Head of caudate nucleus (tissue), 42 donors: ENCODE measurements at places on chromosomes 13 and 19.

DNA sequence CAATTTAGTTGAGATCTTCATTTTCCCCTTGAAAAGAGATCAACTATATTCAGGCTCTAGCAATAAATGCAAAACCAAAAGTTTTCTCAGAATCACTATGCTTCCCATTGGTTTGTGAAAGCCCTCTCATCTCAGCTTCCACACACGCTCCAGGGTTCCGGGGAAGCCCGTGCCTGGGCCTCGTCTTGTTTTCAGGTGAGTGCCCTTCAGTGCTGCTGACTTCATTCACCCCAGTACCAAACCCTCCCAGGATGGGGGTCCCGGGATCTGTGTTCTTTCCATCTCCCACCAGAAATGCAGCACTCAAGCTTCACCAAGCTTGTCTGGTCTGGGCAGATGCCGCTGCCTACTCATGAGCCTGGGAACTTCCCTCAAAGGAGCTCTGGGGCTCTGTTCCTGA, 97.7 kb downstream of the TEX29 start:
- DNase-seq, result no peak

GRCh38 chr19:16062789-16063188, 13.5 kb upstream of the TPM4 start:
- DNase-seq, result no peak

DNA sequence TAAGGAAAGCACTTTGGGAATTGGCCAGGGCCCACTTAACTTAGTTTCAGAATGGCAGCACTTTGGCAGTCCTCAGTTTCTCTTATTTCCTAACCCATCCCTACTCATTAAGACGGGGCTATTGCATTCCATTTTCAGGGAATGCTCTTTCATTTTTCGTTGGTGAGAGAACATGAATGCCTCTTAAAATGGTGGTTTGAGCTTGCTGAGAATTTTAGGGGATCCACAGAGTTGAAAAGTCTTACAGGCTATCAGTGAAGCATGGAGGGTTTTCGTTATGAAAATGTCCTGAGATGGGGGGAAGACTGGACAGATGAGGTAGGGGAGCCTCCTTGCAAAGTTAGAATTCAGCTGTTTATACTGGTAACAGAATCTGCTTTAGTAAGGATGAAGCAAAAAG, 71.4 kb downstream of the LRCH1 start:
- DNase-seq, result no peak

GRCh38 chr19:15317392-15318071, 14.8 kb downstream of the BRD4 start:
- DNase-seq, result no peak

DNA sequence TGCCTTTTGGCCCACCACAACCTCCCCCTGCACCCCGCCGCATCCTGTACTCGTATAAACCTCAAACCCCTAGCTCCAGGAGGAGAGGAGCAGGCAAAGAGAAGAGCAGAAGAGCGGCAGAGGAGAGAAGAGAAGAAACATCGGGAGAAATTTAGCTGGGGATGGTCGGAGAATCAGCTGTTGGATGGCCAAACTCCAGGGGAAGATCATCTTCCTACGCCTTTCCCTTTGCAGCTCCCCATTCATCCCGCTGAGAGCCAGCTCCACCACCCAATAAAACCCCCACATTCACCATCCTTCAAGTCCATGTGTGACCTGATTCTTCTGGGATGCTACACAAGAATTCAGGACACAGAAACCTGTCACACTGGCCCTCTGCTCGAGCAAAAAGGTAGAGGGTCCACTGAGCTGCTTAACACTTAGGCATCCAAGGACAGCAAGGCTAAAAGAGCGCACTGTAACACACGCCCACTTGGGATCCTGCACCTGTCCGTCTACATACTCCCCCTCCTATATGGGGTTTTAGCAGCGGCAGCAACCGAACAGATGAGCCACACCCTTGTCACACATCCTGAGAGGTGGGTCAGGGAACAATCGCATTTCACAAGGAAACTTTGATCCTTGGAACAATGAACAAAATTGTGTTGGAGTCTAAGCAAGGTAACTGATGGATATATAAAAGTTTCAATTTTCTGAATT, 51.6 kb upstream of the MIR17HG start:
- DNase-seq, result no peak

DNA sequence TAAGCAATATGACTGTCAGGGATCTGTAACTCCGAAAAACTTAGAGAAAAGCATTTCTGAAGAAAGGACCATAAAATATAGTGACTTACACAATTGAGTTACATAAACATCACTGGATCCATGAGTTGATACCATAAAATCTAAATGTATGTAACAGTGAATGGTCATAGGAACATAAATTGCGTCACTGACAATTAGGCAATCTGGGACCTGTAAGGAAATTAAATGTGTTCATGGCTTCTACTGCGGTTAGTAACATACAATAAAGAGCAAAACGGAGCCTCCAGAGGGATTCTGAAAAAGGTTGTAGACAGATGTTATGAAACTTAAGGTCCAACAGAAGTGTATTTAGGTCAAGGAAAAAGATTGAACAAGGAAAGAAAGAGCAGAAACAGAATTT, 27.1 kb downstream of the POU4F1 start:
- no peak for DNase-seq

GRCh38 chr19:35856546-35857149, at the start of gene KIRREL2:
Gene KIRREL2, plus strand, starts transcription at chr19:35856911. Its CDS starts 209 bp downstream, at chr19:35857120.
- DNase-seq, result no peak

GRCh38 chr19:50797429-50797780, 7.2 kb downstream of the ACP4 start:
- no peak for DNase-seq

- no peak for DNase-seq
Measured at GRCh38 chr19:48081106-48081505, 29.5 kb downstream of the PLA2G4C start.

GRCh38 chr19:54889566-54889965, 15.5 kb downstream of the FCAR start:
- DNase-seq, result no peak

DNA sequence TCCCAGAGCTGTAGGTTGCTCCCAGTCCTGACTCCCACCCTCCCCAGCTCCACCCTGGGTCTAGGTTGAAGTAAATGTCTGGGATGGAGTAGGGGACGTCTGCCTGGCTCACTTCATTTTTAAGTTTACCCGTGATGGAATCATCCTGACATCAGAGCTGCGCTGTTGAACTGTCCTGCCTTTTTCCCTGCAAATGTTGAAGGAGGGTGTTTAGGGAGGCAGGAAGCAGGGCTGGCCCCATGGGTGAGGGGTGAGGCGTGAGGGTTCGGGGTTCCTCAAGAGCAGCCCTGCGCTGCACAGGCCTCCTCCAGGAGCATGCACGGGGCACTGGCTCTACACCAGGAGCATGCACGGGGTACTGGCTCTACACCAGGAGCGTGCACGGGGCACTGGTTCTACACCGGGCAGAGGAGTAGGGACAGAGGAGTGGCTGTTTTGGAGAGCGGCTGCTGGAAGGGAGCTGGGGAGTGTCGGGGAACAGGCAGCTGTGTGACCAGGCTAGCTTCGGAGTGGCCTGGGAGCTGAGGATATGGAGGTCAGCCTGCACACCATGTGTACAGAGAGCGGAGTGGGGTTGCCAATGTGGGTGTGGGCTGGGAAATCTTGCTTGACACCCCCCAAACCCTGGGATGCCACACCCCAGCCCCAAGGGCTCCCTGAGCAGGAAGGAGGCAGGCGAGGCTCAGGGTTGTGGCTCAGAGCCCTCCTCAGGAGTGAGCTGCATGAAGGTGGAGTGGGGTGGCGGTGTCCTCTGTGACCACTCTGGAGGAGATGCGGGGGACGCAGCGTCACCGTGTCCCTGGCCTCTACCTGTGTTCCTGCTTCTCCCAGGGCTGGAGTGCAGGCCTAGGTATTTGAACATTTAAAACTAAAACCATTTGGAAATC, 63.3 kb downstream of the GPR12 start:
- no peak for DNase-seq

- no peak for DNase-seq
Measured at GRCh38 chr13:91166714-91167511, 180.6 kb upstream of the MIR17HG start.

DNA sequence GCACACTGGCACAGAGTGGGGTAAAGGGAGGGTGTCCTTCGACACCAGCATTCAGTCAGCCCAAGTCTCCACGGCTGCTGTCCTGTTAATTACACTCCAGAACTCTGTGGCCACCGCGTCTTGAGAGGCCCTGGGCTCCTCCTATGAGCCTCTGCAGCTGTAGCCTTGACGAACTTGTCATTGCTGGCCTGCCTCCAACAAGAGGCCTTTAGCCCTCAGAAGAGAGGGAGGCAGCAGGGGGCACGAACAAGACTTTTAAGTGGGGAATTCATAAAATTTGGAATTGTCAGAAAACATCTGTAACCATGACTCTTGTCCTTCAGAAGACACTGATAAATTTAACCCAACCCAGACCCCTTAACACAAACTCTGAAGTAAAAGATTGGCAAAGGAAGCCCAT, 241.9 kb downstream of the UQCRFS1 start:
- DNase-seq, result no peak

GRCh38 chr13:59305896-59306295, 857.8 kb downstream of the DIAPH3 start:
- no peak for DNase-seq

GRCh38 chr13:24651718-24652345, 28.4 kb upstream of the ATP12A start:
- DNase-seq, result no peak

DNA sequence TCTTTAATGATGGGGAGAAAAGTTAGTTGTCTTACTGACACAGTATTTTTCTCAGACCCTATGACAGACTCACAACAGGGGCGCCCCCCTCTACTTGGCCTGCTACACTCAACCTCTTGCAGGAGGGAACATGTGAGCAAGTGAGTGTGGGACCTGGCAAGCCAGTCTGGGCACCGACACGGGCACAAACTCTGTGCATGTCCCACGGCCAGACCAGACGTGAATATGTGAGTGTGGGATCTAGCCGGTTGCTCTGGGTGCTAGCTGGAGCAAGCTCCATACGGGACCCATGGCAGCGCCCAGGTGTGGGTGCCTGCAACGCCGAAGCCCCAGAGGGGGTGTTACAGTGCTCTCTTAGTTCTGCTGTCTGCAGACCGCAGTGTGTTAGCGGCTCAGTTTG, 1437.3 kb upstream of the MIR17HG start:
- DNase-seq, result no peak

GRCh38 chr13:113782472-113782871, 23.4 kb downstream of the TMEM255B start:
- DNase-seq, result no peak

GRCh38 chr19:23957660-23958281, 43.1 kb downstream of the ZNF726 start:
- no peak for DNase-seq

GRCh38 chr19:21604951-21605476, 99.6 kb downstream of the ZNF429 start:
- DNase-seq, result no peak

GRCh38 chr13:30111810-30112209, 195.5 kb downstream of the KATNAL1 start:
- no peak for DNase-seq

DNA sequence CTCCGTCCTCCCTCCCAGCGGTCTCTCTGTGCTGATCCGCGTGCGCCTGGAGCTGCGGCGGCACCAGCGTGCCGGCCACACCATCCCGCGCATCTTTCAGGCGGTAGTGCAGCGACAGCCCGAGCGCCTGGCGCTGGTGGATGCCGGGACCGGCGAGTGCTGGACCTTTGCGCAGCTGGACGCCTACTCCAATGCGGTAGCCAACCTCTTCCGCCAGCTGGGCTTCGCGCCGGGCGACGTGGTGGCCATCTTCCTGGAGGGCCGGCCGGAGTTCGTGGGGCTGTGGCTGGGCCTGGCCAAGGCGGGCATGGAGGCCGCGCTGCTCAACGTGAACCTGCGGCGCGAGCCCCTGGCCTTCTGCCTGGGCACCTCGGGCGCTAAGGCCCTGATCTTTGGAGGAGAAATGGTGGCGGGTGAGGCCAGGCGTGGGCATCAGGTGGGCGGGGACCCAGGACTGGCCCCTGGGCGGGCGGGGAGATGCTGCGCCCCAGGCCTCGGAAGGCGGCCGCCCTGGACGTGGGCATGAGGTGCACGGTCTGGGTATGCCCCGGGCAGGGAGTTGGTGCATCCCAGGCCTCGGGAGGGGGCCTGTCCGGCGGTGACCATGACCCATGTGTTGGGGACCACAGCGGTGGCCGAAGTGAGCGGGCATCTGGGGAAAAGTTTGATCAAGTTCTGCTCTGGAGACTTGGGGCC, 16.4 kb downstream of the SLC27A1 start:
- DNase-seq, result no peak
